GM04504 (cell line): ENCODE measurements at places on chromosomes 3 and 15.

DNA sequence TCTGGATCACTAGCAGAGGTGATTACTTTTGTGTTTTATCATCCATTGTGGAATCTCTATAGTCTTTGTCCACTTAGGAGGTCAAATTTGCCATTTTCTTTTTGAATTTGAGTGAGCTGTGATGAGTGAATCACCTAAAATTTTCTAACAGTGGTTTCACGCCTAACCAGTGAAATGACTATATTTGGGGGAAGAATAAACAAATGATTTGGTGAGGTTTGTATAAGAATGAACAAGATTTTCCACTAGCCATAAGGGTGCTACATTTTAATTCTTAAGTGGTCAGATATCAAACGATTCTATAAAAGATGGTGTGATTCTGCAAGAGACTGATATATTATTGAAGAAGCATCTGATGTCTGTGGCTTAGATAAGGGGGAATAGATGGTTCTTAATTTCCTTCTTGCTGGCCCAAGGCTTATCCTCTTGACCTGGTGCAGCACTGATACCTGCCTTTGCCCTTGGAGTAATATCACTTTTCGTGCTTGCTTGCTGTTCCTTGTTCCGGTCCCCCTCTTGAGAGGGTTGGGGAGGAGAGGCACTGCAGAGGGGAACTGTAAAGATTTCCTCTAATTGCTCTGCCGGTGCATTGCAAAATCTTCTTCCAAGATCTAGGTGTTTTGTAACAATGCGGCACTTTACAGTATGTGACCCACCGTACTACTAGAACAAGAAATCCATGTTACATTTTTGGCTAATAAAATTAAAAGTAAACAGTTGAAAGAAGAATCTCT lies 14.5 kb downstream of the C3orf20 start:
- DNase-seq, result no peak

GRCh38 chr3:84042399-84043106 lies 916.2 kb upstream of the CADM2 start:
- no peak for DNase-seq

GRCh38 chr15:101536166-101536874 lies 46.8 kb upstream of the PCSK6 start:
- no peak for DNase-seq

GRCh38 chr3:123302961-123303360 lies 101.2 kb downstream of the SEC22A start:
- DNase-seq, result no peak

DNA sequence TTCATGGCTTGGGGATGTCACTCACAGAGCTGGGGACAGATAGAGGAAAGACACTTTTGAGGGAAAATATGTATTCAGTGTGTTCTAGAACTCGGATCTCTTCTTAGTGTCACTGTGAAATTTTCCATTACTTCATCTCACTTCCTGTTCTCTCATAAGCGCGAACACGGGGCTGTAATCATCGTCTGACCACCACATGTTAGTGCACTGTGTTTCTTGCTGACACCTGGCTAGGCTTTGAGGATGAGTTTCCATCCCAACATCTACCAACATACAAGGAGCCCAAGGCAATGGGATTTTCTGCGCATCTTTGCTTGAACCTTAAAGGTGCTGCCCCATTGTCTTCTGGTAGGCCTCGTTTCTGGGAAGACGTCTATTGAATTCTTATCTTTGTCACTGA lies 84.0 kb downstream of the LIPC start:
- DNase-seq, result no peak

DNA sequence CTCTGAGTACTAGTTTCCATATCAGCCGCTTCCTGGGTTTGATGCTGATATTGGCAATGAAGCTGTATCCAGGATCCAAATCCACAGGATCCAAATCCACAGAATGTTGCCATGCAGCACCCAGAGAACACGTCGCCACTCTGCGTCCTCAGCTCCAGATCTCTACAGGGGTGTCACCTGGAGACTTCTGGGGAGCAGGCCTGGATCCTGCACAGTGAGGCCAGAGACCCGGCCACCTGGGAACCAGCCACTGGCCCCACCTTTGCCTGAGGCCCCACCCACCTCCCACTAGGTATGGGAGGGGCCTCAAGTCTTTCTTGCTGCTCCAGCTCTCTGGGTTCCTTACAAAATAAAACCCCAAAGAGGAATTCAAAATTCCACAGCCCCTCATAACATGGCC lies 123.9 kb downstream of the LRRK1 start:
- no peak for DNase-seq

DNA sequence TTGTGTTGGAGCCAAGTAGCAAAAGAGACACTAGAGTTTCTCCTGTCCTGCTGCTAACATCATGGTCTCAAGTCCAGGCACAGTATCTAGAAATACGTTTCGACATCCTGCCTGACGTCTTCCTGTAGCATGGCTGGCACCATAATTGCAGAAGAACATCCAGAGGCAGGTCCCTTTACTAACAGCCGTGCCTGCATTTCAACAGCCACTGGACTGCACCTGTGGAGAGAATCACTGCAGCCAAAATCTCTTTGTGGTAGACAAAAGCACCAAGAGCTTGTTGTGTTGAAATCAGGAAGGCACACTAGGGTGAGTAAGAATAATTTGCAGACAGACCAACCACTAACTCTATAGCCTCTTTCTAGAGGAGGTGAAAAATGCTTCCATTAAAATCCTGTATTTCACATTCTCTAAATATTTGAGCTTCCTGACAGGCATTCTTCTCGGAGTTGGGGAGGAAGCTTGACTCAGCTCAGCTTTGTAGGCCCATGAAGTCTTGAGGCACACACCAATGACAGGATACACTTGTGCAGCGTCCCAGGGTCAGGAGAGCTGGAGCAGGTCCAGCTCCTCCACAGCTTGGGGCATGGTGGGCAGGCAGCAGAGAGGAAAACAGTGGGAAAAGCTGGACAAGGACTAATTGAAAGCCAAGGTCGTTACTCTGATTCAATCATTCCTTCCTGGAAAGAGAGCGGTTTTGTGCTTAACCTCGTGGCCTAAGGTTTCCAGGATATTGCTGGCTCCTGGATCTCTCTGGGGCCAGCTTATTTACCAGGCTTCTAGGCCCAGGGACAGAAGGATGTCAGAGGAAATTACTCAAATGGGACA lies 244.9 kb downstream of the FAM43A start:
- peak; percentile 45 for DNase-seq

DNA sequence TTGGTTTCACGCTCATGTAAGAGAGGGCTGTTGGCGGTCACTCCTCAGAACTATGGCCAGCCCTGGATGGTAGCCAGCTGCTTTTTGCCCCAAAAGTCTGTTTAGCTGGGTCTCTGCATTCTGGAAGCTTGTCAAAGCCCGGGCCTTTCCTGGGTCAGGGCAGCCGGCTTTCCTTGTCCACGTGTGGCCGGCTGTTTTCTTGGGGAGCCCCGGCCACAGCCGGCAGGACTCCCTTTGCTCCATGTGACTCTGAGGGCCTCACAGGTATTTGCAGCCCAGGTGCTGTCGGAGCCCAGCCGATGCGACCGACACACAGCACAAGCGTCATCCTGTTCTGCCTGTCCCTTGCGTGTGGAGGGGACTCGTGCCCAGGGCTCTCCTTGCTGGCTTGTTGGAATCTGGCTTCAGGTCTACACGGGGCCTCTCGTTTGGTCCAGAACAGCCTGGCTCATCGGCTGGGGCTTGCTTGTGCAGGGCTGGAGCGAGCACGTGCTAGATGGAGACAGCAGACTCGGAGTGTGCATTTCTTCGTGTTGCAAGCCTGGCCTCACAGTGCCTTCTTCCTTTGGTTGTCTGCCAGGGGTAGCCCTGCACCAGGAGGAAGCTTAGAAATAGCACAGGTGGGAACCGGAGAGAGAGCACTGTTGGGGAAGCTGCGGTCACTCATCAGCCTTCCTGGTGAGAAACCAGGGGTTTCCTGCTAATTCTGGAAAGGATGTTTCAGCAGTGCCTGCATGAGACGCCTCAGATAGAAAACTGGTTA lies 51.5 kb downstream of the PGPEP1L start:
- no peak for DNase-seq

DNA sequence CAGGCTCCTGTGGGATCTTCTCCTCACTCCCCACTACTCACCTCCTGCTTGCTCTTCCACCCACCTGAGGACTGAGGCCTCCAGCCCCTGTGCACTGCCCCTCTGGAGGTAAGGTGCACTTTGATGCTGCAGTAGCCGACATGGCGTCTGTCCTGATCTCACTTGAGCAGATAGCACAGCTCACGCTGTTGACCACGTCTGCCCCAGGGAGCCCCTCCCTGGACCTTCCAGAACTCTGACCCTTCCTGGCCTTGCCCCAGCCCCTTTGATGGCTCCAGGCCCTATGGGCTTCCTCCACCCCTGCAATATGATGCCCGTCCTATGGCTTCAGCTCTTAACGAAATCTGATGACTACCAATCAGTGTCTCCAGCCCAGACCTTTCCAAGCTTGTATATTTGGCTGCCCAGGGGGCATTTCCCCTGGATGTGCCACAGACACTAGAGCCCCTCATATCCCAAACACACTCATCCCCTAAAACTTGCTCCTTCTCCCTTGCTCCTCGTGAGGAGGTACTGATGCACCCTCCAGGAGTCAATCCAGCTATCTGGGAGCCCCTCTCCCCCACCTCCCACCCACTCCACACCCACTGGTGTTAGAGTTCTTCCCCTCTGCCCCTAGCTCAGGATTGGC lies 27.1 kb downstream of the KY start:
- DNase-seq, result no peak

DNA sequence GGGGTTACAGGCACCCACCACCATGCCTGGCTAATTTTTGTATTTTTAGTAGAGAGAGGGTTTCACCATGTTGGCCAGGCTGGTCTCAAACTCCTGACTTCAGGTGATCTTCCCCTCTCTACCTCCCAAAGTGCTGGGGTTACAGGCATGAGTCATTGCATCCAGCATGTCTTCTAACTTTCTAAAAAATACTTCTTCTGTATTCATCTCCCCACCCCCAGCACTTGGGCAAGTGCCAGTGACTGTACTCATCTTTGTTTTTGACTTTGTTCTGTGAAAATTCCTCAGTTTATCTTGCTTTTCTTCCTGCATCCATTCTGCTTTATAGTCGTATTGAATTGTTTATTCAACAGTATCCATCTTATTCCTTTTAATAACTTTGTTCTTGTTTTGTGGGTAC lies 47.6 kb downstream of the ARIH1 start:
- DNase-seq, result no peak

DNA sequence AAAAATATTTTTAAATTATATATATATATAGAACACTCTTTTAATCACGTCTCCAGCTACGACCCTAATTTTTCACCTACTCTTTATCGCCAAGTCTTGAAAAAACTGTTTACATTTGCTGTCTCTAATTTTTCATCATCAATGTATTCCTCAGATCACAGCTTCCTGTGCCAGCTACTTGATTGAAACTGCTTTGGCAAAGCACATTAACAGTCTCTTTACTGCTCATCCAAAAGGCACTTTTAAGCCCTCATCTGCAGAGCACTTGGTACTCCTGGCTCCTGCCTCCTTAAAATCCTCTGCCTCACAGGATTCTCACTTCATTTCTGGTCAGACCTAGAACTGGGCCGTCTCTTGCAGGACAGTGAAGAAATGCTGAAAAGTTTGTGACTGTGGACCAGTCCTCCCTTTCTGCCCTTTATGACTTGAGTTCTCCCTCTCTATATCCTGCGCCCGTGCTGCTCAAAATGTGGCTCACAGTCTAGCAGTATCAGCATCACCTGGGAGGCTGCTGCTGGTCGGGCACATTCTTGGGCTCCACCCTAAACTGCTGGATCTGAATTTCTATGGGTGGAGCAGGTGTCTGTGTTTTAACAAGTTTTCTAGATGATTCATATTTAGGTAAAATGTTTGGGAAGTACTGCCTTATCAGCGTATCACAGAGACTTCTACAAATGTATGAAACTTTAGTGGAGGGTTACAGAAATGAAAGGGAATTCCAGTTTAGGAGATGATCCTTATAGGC lies 196.8 kb downstream of the ADAMTSL3 start:
- no peak for DNase-seq

- DNase-seq, result peak; percentile 62
Observed at GRCh38 chr3:14391033-14391432, 11.4 kb upstream of the SLC6A6 start.

DNA sequence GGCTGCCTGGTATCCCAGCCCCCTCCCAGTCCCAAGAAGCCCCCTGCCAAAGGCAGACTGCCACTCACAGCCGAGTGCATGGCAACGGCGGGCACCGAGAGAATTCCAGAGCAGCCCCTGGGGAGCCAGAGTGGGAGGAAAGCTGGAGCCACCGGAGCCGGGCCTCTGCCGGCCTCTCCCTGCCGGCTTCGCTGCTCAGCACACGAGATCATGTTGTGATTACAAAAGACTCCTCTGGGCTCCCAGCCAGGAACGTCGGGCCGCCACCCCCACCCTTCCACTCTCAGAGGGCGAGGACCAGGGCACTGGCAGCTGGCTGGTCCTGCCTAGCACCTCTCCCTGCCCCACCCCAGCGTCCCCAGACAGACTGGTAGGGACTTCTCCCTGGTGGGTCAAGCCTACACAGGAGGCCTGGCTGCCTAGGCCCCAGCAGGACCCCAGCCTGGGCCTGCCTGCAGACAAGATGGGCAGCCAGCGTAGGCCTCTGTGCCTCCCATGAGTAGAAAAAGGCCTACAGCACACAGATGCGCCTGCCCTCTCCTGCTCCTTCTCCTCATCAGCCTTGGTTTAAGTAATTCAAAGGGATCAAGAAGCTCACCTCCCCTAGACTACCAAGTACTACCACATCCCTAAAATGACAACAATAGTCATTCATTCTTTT lies at the start of gene CCDC9B:
TSS of gene CCDC9B (minus strand) at position 200 of the 661 bp plus-strand sequence. CDS start at position 80, 120 bp downstream.
- DNase-seq, result peak; percentile 83

DNA sequence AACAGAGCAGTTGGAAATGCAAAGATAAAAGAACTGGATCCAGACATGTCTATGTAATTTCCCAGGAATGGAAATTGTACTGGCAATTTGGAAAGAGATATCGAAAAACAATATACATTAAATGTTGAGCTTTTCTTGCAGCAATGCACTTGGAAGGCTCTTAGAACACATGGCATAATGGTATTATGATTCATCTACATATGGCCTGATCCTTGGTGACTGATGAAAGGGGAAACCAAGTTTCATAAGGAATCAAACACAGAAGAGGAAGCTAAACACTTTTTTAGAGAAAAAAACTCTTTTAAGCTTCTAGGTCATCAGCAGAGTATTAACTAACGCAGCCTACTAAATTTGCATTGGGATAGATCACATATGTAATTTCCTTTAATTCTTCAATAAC lies 12.4 kb upstream of the GREM1 start:
- DNase-seq, result no peak

GRCh38 chr15:100457201-100457600 lies 71.5 kb downstream of the CERS3 start:
- DNase-seq, result no peak

DNA sequence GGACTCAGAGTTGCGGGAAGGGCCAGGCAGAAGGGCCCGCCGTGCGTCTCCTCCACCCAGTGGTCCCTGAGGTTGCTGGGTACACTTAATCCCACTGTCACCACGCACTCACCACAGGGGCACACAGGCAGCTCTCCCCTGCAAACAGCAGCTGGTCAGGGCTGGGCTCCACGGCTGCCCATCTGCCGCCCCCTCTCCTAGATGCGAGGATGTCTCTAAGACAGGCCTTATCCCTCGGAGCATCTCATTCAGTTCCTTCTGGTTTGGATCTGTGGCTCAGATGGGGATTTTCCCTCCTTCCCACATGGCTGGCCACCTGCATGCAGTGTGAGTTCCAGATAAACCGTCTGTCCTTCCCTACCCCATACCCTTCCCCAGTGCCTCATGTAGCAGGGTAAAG lies 26.3 kb downstream of the MRPS11 start:
- DNase-seq, result no peak

DNA sequence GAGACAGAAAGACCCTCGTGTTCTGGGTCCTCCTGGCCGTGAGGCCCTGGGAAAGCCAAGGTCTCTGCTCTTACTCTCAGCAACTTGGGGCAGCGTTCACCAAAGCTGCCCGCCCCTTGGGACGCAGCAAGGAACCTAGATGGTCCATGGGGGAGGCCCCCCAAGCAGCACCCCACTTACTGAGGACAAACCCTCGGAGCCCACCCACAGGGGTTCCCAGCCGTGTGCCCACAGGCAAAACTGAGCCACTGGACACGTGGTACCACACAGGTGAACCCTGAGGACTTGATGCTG lies 166.2 kb upstream of the IQSEC1 start:
- no peak for DNase-seq
